Sigmoid colon (tissue), 7 donors: ENCODE measurements at places on chromosomes 13 and 19. TPM values are rescaled to one million over a fixed set of nuclear protein-coding genes. Genes with fewer than 3 reads are reported as not detected.

DNA sequence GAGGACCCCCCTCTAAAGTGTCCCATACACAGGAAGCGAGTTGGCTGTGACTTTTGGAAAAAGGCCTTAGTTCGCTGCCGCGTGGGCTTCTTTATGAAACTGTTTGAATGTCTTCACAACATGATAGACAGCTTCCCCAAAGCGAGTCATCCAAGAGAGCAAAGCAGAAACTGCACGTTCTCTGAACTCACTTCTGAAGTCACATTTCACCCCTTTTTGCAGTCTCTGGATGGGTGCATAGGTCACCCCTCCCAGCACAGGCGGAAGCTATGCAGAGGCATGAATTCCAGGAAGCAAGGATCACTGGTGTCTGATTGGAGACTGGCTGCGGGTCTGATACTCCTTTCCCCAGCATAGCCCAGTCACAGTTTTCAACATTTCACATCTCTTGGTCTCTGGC lies 10.6 kb downstream of the GPI start:
- no peak for DNase-seq

IL11 gene
- total RNA-seq, result not detected

DYRK1B gene
- 11.4 TPM for total RNA-seq

DNA sequence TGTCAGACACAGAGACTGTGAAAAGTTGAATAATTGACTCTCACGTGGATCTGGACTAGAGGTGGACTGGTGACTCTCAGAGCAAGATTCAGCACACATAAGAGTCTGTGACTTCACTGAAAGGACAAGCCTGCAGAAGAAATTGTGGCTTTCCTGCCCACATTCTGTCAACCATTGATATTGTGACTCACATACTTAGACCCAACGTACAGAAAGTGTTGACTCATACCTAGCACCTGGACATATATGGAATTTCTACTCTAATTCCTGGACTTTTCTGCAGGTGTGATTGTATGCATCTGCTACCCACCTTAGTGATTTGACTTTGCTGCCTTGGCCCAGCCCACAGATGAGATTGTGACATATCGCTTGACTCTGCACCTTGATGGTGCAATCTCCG lies 15.6 kb upstream of the ZNF730 start:
- DNase-seq, result no peak

- no peak for DNase-seq
Measured at GRCh38 chr13:105997581-105998550, 537.6 kb downstream of the EFNB2 start.

DNA sequence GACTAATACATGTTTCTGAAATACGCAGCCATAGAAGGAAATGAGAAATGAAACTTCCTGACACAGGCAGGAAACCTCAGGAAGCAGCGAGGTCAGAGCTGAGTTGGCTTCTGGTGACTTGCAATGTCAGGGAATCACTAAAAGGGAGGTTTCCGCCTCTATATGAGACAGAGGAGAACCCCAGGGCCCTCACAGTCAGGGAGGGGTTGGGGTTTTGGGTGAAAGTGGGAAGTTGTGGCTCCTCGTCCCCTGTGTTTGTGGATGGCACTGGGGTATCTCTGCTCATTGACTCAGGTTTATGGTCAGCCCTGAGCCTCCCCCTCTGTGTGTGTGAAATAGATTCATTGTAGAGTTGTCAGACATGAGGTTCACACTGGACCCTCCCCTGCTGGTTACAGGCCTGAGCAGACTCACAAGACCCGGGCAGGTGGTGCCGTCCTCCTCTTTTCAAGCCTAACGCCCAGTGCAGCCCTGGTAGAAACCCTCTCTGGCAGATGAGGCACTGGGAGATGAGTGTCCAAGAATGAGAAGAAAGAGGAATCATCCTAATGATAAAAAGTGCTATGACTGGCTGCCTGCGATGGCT lies 5.5 kb upstream of the LILRA6 start:
- DNase-seq, result peak; percentile 71

- no peak for DNase-seq
Measured at GRCh38 chr19:30471441-30471840, 99.3 kb downstream of the ZNF536 start.

CEACAM6 gene
- total RNA-seq, result 0.71 TPM

DNA sequence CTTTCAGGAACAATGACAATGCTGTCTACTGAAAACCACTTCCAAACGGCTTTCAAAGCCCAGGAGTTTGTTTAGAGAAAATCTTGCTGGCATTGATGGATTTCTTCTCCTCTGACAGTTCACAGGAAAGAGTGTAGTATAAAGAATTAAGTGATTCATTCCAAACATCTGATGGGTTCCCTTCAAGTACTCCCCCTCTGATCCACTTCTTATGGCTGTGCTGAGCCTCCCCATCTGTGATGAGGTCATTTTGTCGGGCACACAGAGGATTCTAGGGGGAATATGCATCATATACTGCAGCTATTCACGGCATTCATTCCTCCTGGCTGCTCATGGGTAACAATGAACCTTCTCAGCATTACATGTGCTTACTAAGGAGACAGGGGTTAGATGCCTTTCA lies 107.9 kb downstream of the RGCC start:
- DNase-seq, result no peak

- DNase-seq, result no peak
Measured at GRCh38 chr19:38316477-38317067, 825 bp upstream of the YIF1B start.

GRCh38 chr13:33244210-33244906 lies 41.2 kb downstream of the STARD13 start:
- DNase-seq, result no peak

- no peak for DNase-seq
Measured at GRCh38 chr19:18385359-18385674, 641 bp upstream of the GDF15 start.

RNF225 gene
- total RNA-seq, result not detected
